ENCODE measurements at places on chromosomes 11 and 22.

- DNase-seq, result no peak
Measured at GRCh38 chr22:32501836-32502752, 27.5 kb downstream of the FBXO7 start.

DNA sequence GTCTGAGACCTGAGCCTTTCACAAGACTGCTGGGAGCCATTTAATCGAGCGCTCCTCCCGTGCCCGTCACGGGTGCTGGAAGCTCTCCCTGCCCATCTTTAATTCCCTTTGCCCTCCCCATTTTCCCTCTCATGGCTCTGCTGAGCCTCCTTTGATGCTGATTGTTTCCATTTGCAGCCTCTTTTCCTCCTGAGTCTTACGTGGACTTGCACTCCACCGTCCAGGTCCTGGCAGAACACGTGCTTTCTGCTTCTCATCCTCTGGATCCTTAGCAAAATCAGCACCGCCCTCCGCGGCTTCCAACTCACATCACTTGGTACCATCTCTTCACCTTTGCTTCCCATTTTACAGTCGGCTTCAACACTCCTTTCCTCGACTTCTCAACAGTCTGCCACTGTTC lies 7.3 kb downstream of the IFT27 start:
- DNase-seq, result no peak

GRCh38 chr11:47986742-47987141 lies 6.4 kb downstream of the PTPRJ start:
- no peak for DNase-seq

DNA sequence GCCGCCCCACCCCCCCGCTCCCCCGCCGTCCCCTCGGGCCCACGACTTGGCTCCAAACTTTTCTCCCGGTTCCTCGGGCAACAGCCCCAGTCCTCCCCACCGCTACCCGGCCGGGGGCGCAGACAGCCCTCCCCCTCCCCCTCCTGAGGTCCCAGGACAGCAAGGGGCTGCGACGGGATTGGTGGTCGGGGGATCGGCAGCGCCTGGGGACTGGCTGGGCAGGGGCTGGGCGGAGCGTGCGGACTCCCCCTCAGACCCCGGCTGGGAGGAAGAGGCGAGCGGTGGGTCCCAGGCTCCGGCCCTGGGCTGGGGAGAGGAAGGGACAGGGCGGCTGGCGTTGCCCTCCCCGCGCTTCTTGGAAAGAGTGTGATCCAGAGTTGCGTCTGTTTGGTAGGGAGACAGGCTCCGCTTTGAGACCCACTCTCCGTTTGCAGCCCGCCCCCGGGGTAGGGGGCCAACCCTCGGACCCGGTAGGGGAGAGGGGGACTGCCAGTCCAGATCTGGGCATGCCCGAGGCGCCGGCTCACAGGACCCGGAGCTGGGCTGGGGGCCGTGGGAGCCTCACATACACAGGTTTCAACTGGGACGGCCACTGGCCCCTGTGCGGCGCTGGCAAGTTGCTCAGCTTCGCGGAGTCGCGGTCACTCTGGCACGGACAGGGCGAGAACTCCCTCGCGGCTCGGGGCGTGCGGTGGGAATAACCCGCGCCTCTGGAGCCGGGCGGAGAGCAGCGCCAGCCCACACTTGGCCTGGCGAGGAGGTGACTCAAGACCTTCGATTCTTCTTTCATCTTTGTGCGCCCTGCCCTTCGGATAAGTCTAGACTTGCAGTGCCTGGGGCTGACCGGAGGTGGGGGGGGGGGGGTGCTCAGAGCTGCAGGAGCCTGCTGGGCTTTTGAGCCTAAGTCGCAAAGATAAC lies 999 bp downstream of the TSKU start:
- DNase-seq, result no peak

DNA sequence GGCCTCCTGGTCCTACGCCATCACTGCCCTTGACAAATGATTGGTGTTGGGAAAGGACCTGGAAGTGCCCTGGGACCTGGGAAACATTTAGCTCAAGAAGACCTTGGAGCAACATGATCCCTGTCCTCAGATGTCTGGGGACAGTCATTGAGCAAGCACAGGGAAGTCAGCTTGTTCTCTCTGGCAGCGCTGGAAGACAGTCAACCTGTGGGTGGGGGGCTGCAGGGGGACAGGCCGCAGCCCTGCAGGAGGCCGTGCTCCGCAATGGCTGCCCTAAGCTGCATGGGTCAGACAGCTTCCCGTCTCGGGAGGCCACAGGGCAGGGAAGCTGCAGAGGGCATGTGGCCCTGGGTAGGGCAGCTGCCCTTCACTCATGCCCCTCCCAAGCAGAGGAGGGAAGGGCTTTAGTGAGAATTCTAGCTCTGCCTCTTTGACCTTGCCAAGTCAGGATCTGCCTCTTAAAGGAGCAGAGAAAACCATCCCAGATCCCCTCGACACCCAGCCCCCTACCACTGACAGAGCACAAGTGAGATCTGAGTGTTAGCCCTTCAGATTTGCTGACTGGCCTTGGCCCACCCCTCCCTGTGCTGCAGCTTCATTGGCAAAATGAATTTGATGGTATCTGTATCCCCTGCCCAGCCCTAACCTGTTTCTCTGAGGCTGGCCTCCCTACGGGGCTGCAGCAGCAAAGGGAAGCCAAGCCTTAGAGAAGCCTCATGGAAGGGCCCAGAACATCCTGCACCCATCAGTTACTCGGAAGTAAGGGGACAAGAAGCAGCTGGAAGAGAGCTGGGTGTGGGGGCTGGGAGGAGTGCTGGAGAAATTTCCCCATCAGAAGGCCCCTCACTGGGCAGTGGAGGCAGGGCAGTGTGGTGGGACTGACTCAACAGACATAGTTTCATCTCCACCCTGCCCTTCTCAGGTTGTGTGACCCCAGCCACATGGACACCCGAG lies 6.2 kb upstream of the SREBF2 start:
- no peak for DNase-seq

GRCh38 chr11:5204787-5205186 lies 4.3 kb upstream of the OR51V1 start:
- no peak for DNase-seq

DNA sequence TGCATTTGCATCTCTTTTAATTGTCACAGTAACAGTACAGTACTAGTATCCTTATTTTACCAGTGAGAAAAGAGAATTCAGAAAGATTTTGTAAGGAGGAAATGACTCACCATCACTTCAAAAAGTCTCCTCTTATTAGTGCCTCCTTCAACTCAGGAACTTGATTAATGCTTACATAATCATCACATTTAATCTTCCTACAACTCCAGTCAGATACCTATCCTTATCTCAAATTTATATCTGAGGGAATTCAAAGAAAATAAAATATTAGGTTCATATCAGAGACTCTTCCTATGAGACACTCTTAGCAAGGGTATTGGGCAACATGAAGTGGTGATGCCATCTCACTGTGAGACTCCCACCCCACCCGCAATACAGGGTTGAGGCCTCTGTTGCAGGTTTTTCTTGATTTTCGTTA lies 26.1 kb upstream of the CTSC start:
- DNase-seq, result no peak

DNA sequence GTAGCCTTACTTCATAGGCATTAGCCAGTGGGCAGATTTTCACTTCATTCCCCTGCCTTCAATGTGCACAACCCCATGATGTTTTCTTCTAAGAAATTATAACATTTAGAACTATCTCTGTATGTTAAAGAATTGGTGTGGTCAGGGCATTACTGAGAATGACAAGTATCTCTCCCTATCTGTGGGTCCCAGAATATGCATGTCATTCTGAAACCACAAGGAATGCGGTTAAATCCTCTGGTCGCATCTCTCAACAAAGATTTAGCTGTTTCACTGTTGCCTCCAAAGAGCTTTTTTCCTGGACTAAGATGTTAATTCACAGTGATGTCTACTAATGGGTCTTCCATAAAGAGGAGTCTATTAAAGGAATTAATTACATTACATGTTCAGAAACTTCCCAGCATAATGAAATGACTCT lies 62.7 kb downstream of the LIF start:
- no peak for DNase-seq

DNA sequence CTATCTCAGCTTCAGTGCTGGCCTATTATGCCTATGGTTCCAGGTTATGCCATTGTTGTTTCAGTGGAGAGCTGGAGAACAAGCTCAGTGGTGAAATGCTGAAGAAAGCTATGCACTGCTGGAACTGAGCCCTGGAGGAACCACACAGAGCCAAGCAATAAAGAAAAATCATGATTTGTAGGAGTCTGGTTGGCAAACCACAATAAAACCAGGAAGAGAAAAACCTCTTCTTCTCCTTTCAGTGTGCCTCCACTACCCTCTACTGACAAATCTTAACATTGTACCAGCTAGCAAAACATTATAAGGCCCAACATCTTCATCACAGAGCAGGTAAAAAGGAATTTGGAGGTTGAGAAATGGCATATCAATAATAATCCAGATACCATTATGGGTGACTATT lies 5.3 kb downstream of the OR51F2 start:
- peak; percentile 8 for DNase-seq

DNA sequence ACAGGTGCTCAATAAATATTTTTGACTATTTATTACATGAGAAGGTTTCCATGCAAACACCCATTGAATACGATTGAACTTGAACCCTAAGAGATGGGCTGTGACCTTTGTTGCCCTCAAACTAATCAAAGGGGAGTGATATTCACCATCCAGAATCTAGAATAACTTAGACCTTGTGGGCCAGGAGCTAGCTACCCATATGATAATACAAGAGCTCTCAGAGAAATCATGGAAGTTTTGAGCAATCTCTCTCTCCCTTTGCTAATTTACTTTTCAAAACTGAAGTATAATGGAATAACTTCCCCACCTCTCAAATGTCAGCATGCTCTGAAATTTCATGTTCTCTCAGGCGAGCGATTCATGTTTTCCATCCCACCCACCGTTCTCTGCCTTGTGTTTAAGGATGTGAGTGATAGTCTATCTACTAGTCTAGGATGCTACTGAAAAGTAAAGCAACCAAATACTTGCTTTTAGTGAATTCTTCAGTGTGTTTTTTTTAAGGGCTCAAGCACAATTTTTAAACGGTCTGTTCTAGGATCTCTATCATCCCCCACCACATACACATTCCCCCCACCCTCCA lies 33.3 kb downstream of the BARX2 start:
- DNase-seq, result no peak

- no peak for DNase-seq
Measured at GRCh38 chr11:34671946-34672345, 51.1 kb downstream of the EHF start.

DNA sequence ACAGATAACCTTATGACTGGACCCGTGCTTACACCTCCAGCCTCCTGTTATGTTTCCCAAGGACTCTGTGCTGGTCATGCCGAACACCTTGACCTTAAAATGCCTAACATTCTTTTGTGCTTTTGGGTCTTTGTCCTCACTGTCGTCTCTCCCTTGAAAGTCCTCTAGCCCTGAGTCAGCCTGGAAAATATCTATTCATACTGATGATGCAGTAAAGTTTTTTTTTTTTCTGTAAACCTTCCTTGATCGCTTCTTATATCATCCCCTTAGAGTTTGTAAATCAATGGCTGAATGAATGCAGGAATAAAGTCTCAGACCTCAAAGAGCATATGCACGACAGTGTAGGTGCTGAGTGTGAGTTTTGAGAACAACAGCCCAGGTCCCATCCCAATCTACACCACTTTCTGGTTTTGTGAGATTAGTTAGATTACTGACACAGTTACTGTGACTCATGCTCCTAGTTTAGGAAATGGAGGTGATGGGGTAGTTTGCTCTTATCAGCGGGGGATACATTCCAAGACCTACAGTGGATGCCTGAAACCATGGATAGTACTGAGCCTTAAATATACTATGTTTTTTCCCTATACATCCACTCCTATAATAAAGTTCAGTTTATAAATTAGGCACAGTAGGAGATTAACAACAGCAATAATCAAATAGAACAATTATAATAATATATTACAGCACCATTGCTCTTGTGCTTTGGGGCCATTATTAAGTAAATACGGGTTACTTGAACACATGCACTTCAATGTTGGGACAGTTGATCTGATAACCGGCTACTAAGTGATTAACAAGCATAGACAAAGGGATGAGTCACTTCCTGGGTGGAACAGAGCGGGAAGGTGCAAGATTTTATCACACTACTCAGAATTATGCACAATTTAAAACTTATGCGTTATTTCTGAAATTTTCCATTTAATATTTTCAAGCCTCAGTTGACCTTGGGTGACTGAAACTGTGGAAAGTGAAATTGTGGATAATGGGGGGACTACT lies 8.6 kb downstream of the TCN1 start:
- DNase-seq, result no peak

DNA sequence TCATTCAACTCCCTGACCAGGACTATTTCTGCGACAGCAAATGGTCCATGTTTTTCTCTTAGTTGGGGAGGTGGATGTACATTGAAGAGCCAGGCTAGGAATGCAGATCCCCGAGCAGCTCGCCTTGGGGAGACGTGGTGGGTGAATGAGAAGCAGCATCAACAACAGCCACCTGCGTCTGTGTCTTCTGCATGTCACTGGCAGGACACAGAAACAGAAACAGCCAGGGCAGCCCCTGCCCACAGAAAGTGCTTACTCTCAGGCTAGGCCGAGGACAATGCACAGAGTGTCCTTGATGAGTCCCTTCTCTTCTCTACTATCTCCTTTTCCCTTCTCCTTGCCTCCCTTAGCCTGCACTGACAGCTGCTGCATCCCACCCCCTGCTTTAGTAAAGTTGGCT lies 541.9 kb upstream of the CADM1 start:
- DNase-seq, result no peak

- DNase-seq, result no peak
Measured at GRCh38 chr11:128908391-128909246, 17.5 kb downstream of the KCNJ5 start.

GRCh38 chr11:112627588-112628045 lies 333.6 kb upstream of the NCAM1 start:
- DNase-seq, result no peak

DNA sequence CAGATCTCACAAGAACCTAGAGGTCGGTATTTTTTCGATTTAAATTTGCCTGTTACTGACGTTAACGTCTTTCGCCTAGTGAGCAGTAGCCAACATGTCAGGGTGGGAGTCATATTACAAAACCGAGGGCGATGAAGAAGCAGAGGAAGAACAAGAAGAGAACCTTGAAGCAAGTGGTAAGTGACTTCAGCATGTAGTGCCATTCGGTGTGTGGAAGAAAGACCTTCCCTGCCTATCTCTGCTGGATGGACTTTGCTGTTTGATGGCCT lies 750 bp downstream of the XRCC6 start:
- no peak for DNase-seq

DNA sequence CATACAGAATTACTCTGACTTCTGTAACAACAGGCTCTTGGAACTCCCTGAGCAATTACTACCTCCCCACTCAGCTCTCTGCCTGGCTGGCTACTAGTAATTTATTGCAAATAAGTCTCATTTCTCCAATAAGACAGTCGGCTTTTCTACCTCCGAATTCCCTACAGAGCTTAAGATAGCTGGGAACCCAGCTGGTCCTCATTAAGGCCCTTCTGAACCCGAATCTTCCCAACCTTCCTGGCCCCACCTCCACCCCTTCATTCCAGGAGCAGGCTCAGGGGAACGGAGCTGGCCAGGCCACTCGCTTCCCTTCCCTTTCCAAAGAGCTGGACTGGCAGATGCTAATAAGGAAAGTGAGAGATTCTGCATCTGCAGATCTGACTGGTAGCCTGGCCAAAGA lies 21.6 kb downstream of the TMPRSS5 start:
- no peak for DNase-seq

- no peak for DNase-seq
Measured at GRCh38 chr11:6427516-6427915, 8.6 kb upstream of the APBB1 start.

GRCh38 chr11:85749287-85749834 lies 61.6 kb downstream of the SYTL2 start:
- no peak for DNase-seq
